ENCODE measurements at places on chromosomes 6 and 20.

DNA sequence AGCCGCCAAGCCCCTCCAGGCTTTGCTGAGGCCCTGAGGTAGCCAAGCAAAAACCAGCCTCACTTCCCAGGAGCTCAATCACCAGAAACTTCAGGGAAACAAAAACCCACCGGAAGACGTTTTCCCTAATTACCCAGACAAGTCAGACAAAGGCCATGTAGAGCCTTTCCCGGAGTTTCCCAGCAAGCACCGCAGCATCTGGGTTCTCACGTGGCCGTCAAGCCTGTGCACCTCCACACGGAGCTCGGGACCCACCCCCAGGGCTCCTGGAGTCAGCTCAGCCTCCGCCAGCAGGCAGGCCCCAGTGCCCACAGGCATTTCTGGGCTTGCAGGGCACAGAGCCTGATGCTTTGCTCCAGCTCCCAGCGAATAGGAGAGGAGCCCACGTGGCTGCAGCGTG, 10.1 kb upstream of the MRGBP start:
- DNase-seq = no peak

- no peak for DNase-seq
Observed at GRCh38 chr6:156190270-156190669, 586.9 kb upstream of the ARID1B start.

DNA sequence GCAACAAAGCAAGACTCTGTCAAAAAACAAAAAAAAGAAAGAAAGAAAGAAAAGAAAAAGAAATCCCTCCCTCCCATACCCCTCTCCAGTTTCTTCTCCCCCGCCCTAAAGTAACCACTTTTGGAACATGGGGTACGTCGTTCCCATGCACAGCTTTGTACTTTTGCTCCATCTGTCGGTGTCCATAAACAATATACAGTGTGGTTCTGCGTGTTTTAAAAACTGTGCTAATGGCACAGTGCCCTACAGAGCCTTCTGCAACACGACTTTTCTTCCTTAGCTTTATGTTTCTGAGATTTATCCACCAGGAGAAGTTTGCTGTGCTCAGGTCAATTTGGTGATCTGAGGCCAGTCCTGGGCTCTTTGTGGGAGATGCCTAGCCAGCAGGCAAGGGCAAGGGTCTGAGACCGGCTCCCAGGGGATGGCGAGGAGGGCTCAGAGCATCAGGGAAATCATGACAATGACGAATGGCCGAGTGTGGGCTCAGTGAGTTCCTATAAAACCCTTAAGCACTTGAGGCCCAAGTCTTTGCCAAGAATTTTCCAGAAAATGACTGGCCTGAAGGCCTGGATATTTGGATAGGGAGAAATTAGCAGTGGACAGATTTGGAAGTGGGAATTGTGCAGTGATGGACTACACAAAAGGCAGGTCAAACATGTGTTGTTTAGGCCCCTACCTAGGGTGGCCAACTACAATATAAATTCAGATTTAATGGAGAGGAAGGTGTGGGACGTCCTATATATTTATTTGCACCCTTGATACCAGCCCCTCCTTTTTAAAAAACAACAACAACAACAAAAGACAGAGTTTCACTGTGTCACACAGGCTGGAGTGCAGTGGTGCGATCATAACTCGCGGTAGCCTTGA, 1.9 kb upstream of the BCAS4 start:
- no peak for DNase-seq

- no peak for DNase-seq
Observed at GRCh38 chr20:60882836-60883235, 369.2 kb upstream of the CDH4 start.

GRCh38 chr6:168956884-168957730, 296.5 kb downstream of the THBS2 start:
- DNase-seq = peak; percentile 68

DNA sequence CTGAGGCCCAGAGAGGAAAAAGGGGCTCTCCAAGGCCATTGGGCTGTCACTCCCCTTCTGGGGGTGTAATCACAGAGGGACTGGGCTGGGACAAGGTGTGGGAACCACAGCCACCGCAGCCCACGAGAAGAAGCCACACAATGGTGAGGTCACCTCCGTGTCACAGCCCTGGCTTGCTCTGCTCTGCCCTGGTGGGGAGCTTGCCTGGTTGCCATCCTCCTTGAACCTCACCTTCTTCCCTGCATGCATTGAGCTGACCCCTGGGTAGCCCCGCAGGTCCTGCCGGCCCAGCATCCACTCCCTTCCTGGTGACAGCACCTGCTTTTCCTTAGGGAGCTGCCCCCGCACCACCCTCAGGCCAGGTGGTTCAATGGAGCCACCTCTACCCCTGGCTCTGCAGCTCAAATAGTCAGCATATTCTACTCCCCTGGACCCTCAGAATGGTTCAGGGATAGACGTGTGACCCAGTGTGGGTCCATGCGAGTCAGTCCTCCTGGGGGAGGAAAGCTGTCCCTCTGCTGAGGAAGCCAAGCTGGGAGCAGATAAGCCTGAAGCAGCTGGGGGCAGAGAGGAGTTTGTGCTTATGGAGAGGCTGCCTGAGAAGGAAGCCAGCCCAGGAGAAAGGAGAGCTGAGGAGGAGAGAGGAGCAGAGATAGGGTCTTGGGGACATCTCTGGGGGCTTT, 21.3 kb downstream of the RBM38 start:
- no peak for DNase-seq

GRCh38 chr20:62716198-62716940, 7.7 kb downstream of the NTSR1 start:
- DNase-seq = no peak

- peak; percentile 45 for DNase-seq
Observed at GRCh38 chr6:125273965-125274364, 27.8 kb downstream of the HDDC2 start.

DNA sequence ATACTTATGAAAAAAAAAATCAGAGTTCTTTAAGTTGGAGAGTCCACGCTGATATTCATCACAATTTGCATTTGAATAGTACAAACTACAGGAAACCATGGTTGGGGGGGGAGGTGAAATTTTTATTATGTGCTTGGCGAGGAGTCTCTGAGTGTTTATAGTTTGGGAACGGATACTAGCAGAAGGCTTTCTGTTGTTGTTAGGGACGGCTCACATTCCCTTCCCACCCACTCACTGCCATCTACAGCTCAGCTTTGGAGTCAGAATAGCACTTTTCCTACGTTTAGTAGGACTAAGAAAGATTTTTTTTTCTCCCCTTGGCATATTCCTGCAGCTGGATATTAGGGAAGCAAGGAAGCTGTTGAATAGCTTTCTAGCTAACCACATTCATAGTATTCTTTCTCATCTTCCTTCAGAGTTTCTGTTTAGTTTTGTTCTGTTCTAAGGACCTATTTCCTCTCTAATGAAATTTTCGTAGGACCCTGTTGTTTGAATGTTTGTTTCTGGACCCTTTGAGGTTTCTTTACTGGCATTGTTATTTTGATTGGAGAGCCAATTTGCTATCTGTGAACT, 235.1 kb upstream of the ZNF217 start:
- peak; percentile 95 for DNase-seq

- peak; percentile 75 for DNase-seq
Observed at GRCh38 chr6:157912326-157912725, 69.3 kb upstream of the SYNJ2 start.

DNA sequence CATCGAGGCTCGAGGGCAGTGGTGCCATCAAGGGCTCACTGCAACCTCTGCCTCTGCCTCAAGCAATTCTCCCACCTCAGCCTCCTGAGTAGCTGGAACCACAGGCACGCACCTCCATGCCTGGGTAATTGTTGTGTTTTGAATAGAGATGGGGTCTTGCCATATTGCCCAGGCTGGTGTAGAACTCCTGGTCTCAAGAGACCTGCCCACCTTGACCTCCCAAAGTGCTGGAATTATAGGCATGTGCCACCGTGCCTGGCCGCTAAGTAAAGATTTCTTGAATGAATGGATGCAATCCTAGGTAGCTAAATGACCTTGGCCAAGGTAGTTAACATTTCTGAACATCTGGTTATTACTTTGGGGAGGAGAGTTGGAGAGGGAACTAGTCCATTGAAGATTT, 7.4 kb downstream of the SCAF8 start:
- DNase-seq = no peak

GRCh38 chr6:35796236-35796635, 887 bp downstream of the CLPS start:
- DNase-seq = no peak

DNA sequence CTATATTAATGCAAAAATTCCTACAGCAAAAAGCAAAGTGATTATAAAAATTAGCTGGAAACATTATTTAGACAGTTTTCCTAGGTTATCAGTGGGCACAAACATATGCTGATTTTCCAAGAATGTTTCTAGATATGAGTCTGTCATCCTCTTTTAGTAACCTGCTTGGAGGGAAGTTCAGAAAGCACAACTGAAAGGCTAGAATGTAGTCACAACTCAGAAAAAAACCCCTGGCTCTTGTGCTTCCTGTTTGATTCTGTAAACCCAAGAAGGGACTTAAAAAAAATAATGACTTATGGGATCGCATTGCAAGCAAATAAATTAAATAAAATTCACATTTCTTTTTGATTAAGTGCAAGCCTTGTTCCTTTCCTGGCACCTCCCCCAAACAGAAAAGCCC, 708.4 kb upstream of the EPHA7 start:
- DNase-seq = no peak

Measured in HCEC 1CT (cell line).